ENCODE measurements at places on chromosomes 6 and 20. TPM values are rescaled to one million over a fixed set of nuclear protein-coding genes. Genes with fewer than 3 reads are reported as not detected.

Gene ADGRF4
- not detected for total RNA-seq

Gene RBPJL
- total RNA-seq = not detected

Gene SIGLEC1
- total RNA-seq = not detected

Gene BTN2A1
- total RNA-seq = 19.8 TPM

Gene VGLL2
- total RNA-seq = not detected

Gene HRH3
- not detected for total RNA-seq

Gene TGM3
- not detected for total RNA-seq

Gene FBXO30
- total RNA-seq = 6.6 TPM

Gene LRRN4
- total RNA-seq = not detected

Gene CAGE1
- total RNA-seq = 0.31 TPM

Gene PLN
- total RNA-seq = not detected

Gene COMMD7
- 36.3 TPM for total RNA-seq

Gene XPO5
- total RNA-seq = 143 TPM

Gene ATRN
- total RNA-seq = 11.8 TPM

Gene ENTPD6
- total RNA-seq = 44.2 TPM

Gene FRS3
- 4.7 TPM for total RNA-seq

Gene HLA-DRB1
- 14.2 TPM for total RNA-seq

Gene TCF21
- not detected for total RNA-seq

Gene TOX2
- 1.4 TPM for total RNA-seq

Gene SSTR4
- total RNA-seq = not detected

Gene CST5
- total RNA-seq = not detected

Gene TBXT
- total RNA-seq = not detected

Measured in activated CD4-positive, alpha-beta T cell treated with anti-CD3 and anti-CD28 coated beads, Interleukin-2, amount 10 ng/mL, durations not matched to agents 24 days and 14 days (primary cell).